ENCODE measurements at places on chromosomes 2 and 18.

DNA sequence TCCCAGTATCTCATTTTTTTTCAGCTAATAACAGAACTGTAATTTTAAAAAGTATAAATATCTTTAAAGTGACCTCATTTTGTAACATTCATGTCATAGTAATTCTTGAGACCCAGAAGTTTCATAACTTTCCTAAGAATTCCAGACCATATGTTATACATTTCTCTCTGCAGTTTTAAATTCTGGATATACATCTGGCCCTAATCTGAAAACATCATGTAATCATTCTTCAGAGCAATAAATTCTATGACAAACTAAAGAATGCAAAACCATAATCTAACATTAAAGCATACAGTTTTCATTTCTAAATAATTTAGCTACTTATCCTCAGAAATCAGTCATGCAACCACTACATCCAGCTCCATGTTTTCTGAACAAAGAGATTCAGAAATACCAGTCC, 198.3 kb upstream of the SLC35G4 start:
- no peak for DNase-seq

GRCh38 chr2:63903003-63903402, 61.3 kb downstream of the UGP2 start:
- no peak for DNase-seq

DNA sequence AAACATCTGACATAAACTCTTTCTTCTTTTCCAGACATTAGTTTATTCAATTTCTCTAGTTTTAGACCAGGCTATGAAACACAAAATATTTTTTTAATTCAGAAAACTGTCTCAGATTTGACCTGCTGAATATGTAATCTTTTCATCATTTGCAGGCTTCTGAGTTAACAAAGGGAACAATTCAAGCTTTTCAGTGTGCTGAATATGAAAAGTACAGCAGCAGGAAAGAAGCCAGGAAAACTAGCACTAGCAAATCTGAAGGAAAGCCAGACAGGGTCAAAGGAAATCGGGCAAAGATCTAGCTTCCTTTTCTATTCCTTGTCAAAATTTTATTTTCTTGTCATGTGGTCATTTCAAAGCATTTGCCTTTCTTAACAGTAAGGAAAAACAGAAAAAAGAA, 35.3 kb downstream of the ACVR1C start:
- no peak for DNase-seq

- DNase-seq = no peak
Observed at GRCh38 chr2:119846021-119846420, 86.3 kb downstream of the PTPN4 start.

GRCh38 chr2:110732422-110733413, at the start of gene ACOXL:
TSS of gene ACOXL (plus strand) at chr2:110732573. CDS start at chr2:110768390, 35,817 bp downstream.
- DNase-seq = no peak

- DNase-seq = no peak
Observed at GRCh38 chr2:14996351-14997014, 364.0 kb downstream of the LRATD1 start.

- DNase-seq = no peak
Observed at GRCh38 chr2:81835321-81836000, 1530.9 kb upstream of the LRRTM1 start.

- DNase-seq = no peak
Observed at GRCh38 chr18:7921938-7922587, 354.9 kb downstream of the PTPRM start.

GRCh38 chr2:42931818-42932195, 139.4 kb upstream of the HAAO start:
- DNase-seq = no peak

GRCh38 chr2:80531319-80531718, 226.8 kb upstream of the LRRTM1 start:
- DNase-seq = no peak

GRCh38 chr18:67319109-67319508, 197.4 kb downstream of the DSEL start:
- DNase-seq = no peak

DNA sequence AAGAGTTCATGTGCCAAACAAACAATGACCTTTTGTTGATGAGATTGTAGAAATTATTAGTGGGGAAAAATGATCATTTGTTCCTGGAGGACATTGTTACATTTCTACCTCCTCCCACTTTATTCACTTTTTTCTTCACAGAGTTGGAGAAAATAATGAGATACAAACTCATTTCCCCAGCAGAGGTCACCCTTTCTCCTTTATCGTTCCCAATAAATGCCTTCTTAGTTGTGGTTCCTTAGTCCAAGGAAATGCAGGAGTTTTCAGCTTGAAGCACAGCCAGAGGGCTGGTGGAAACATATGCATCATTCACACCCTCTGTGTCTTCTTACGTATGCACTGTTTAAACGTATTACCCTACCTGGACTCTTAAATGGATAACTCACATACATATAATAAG, 108.8 kb downstream of the SLC4A3 start:
- DNase-seq = peak; percentile 12

DNA sequence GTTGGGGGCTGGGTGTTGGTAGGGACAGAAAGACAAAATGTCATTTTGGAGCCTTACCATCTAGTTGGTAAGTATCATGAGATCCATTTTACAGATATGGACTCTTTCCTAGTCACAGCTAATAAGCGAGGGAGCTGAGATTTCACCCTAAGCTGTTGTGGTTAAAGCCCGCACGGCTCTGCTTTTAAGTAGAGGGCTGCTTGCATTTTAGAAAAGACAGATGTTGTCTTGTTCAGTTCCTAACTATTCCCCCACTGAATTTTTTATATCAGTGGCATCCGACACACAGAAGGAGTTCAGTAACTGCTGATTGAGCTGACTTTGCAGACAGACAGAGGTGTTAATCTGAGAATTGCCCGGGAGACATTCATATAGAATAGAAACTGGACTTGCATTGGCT, 3.7 kb downstream of the QPCT start:
- no peak for DNase-seq

DNA sequence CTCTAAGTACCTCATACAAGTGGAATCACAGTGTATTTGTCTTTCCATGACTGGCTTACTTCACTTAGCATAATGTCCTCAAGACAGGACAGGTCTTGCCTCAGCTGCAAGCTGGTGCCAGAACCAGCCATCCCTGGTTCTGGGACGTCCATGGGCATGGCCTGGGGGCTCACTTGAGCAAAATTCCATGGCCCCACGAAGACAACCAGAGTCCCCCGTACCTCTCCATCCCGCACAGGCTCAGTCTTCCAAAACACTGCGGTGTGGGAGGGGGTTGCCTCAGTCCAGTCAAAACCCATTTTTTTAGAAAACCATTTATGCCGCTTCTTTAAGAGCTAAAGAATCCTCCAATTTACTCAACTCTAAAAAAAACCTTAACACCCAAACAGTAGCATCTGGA, 21.7 kb upstream of the CABLES1 start:
- DNase-seq = no peak

GRCh38 chr2:108933691-108934117, 55.3 kb downstream of the EDAR start:
- no peak for DNase-seq

- no peak for DNase-seq
Observed at GRCh38 chr2:239278941-239279365, 121.9 kb downstream of the HDAC4 start.

- DNase-seq = no peak
Observed at GRCh38 chr2:16177671-16178180, 237.4 kb downstream of the MYCN start.

- no peak for DNase-seq
Observed at GRCh38 chr18:37571266-37571665, 5.7 kb upstream of the CELF4 start.

DNA sequence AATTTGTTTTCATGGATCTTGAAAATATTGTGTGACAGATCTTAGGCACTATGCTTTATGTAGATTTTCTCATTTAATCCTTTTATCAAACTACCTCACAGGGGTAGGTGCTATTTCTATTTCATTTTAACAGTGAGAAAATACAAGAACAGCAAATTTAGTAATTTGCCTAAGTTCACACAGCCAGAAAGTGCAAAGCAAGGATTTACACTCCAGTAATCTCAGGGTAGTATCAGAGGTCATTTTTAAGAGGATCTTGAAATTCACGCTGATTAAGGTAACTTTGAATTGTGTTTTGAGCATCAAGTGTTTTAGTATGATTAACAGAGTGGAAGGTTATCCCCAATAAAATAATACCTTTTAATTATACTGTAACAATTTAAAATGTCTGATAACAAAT, 10.1 kb upstream of the KCNJ3 start:
- no peak for DNase-seq

DNA sequence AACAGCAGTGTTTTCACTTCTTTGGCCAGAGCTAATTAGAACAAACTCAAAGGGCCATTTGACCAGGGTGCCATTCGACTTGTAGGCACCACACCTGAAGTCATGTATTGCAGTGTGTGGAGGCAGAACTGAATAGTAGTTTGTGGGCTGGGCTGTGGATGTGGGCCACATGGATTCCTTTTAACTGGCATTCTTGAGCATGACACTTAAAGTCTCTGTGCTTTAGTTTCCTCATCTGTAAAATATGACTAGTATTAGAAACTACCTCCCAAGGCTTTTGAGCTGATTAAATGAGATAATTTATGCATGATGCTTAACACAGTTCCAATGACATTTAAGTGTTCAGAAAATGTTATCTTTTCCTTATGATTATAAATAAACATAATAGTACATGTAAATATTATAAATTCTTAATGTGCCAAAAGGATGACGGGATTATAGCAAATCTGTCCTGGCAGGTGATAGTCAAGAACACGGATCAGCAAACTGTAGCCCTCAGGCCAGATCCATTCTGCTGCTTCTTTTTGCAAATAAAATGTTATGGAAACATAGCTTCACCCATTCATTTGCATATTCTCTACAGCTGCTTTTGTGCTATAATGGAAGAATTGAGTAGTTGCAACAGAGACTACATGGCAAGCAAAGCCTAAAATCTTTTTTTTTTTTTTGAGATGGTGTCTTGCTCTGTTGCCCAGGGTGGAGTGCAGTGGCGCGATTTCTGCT, 36.3 kb upstream of the CCDC68 start:
- no peak for DNase-seq

DNA sequence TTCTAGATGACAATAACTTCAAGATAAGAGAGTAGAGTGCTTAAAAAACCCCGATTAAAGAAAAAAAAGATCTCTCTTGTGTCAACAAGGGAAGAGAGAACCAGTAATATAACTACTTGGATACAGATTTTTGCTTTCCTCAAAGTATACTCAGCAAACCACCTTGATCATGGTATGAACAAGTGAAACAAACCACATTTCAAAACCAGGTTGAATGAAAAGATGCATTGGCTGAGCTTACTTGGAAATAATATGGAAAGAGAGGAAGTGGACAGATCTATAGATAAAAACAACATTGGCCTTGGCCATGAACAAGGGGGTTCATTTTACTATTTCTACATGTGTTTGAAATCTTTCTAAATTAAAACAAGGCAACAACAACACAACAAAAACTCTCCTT, 50.1 kb downstream of the ATP8B1 start:
- DNase-seq = no peak

GRCh38 chr2:46535360-46535759, 56.0 kb downstream of the TMEM247 start:
- DNase-seq = no peak

GRCh38 chr2:113918229-113918628, 28.3 kb downstream of the ACTR3 start:
- DNase-seq = no peak

- DNase-seq = no peak
Observed at GRCh38 chr2:232532419-232532818, 6.5 kb downstream of the CHRND start.

DNA sequence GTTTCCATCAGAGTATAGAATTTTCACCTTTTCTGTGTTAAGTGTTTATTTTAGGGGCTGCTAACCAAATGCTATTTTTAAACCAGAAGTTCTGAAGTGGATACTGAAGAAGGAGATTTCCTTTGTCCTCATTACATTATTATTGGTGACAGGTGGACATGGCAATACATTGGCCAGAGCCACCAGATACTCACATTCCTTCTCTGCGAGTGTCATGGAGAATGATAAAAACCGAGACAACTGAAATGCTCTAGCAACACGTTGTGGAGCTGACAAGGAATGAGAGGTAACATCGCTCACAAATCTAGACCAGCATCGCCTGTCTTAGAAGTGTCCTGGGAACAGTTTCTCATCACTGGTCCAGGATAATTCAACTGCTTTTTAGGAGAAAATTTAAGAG, 241.2 kb downstream of the IRS1 start:
- no peak for DNase-seq

GRCh38 chr2:68799140-68800026, 64.8 kb downstream of the ARHGAP25 start:
- DNase-seq = peak; percentile 16

DNA sequence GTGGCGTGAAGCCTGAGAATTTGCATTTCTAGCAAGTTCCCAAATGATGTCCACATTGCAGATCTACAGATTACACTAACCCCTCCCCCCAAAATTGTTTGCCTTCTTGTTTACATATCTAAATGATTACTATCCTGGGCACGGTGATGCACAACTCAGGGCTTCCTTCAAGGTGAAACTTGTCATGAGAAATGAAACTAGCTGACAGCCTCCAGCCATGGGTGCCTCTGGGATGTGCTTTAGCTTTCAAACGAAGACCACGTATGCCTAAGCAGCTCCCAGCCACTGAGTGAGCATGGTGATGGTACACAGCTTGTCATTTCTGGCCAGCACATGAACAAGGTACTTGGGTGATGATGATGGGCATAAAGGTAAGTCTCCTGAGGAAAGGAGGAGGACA, 464.8 kb upstream of the DDX18 start:
- DNase-seq = no peak

GRCh38 chr2:220191031-220191430, 563.6 kb downstream of the SLC4A3 start:
- DNase-seq = no peak

DNA sequence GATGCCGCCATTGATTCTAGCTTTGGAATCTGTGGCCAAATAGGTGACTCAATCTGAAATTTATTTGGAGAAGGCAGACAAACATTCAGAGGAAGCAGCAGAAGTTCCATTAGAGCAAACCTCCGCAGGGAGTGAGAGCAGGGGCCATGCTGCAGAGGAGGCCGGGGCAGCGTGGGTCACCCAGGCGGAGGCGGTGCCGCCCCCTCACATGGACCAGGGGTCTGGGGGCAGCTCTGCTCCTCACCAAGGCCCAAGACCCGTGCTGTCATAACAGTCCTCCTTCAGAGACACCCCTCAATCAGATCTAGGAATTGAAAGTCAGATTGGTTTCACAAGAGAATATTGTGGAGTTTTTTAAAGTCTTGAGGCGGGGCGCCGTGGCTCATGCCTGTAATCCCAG, 92.4 kb downstream of the GBX2 start:
- DNase-seq = no peak

- no peak for DNase-seq
Observed at GRCh38 chr2:217972490-217972889, 30.3 kb downstream of the TNS1 start.

- DNase-seq = no peak
Observed at GRCh38 chr2:99710721-99711120, 220.9 kb upstream of the REV1 start.

DNA sequence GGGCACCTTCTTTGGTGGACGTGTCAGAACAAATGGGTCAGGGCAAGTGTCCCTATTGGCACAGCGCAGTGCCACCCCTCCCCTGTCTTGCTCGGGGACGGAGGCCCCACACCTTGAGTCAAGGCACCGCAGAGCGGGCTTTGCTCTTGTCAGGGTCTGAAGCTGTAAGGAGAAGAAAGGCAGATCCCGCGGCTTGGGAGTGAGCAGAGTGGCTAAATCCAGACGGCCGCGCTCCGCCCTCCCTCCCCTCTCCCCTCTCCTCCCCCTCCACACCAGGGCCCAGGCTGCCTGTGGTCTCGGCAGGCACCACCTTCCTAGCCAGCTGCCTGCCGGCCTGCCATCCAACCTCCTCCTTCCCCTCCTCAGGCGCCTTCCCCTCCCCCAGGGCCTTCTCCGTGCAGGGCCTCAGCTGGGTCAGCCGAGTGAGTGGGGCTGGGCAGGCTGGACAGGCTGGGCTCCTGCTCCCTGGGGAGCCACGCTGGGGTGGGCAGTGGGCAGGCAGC, 25.8 kb downstream of the SPEG start:
- no peak for DNase-seq
